ENCODE measurements at places on chromosomes 6 and 20. TPM values are rescaled to one million over a fixed set of nuclear protein-coding genes. Genes with fewer than 3 reads are reported as not detected.

DNA sequence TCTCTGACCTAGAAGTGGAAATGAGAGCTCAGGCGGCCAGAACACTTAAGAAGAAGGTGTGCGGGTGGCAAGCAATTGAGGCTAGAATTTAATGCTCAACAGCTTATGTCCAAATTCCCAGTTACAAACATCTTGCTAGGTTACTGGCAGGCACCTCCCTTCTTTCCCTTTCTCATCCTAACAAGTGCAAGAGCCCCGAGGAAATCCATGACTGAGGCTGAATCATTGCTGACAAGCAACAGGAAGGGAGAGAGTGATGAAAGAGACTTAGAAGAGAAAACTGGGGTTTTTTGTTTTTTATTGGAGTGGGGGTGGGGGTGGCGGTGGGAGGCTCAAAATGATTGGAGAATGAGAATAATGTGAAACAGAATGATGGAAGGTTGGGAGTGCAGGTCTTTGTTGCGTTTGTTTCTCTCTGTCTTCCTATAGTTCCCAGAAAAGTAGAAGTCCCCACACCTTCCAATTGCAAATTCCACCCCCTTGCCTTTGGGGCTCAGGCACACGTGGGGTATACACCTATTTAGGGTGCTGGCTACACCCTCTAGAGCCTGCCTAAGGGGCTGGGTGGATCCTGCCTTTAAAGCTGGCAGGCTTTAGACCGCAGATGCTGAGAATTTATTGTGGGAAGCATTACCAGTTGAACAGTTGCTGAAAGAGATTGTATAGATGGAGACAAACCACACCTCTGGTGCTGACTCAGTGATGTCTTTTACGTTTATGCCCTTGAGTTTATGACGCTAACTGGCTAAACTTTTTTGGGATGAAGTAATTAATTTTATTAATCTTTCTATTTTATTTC, 1.4 kb downstream of the FAM83B start:
- DNase-seq = peak; percentile 71

DNA sequence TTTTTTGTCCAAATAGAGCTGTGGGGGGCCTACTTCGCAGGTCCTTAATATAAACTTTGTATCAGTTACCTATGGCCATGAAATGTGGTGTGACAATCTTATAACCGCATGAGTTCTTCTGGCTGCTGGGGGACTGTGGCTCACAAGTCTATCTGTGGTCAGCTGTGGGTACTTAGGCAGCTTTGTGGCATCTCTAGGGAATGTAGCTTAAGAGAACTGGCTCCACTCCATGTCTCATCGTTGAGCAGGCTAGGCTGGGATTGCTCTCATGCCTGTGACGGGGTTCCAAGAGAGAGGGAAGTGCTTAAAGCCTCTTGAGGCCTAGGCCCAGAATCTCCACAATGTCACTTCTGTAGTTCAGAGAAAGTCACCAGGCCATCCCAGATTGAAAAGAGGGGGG, 140.5 kb downstream of the BTBD3 start:
- DNase-seq = peak; percentile 89

DNA sequence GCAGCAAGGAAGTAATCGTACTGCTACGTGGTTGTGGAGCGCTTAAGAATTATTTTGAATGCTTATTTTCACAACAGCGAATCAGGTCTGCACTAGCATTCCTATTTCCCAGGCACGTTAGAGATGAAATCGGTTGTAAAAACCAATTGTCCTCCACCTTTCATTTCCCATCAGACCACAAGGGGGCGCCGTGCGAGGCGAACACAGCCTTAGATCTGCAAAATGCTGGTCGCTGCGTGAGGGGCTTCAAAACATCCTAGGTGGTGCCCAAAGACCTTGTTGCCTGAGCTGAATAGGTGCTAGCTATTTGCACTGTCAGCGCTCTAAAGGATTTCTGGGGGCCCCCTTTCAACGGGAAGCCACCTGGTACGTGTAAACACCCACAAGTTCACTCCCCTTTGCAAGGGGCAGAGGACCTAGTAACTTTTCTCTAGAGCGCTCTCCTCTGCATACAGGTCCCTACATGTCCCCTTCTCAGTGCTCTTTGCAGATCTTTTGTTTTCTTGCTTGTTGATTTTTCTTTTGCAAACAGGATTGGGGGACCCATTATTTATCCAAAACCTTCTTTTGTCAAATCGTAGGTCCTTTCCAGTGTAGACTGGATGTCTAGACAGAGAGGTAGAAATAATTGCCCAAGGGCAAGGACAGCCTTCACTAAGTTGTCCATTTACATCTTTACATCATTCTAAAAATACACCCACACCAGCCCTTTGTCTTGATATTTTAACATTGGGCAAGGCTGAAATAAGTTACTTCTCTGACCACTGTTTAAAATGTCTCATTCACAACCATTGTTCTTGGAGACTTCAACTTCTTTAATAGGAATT, 59.8 kb downstream of the NEDD9 start:
- peak; percentile 56 for DNase-seq

GRCh38 chr6:155014670-155015300, 19.7 kb downstream of the TIAM2 start:
- peak; percentile 80 for DNase-seq

DNA sequence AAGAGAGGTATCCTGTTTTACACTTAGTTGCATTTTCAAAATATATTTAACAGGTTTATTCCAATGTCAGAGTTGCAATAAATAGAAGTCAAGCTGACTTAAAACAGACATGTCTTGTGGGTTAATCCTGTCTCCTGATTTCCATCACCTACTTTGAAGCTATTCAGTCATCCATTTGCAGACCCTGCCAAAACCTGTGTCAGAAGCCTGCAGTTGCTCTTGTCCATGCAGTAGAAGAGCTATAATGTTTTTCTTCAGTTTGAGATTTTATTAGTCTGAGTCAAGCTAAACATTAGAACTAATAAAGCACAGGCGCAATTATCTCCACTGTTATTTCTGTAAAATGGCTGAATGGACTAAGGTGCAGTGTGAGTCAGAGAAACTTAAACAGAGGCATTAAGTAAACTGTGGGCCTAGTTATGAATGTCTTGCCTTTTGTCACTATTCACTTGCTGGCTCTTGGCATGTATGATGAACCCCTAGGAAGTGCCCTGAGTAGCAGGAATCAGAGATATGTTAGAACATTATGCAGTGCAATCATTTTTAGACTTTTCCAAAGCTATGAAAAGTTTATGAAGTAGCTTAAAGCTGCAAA, 11.0 kb upstream of the HDGFL1 start:
- DNase-seq = peak; percentile 49

GRCh38 chr20:48716086-48716485, 111.7 kb downstream of the PREX1 start:
- no peak for DNase-seq

GRCh38 chr6:158323561-158323958, 11.3 kb downstream of the TULP4 start:
- DNase-seq = no peak

DNA sequence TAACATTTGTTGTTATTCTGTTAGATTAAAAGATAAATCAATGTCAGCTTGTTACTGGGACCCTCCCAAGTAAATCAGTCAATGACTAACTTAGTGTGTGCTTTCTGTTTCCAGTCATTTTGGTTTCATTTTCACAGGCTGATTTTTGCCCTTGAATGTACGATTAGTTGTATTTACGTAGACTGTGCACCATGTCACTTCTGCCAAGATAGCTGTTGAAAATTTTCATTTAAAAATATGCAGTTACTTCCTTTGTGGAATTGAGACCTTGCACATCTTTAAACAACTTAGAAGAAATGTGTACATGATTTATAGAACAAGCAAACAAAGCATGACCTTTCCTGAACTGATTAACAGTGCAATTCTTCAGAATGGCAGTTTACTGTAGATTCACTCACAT, 944.8 kb upstream of the CITED2 start:
- DNase-seq = peak; percentile 84

DNA sequence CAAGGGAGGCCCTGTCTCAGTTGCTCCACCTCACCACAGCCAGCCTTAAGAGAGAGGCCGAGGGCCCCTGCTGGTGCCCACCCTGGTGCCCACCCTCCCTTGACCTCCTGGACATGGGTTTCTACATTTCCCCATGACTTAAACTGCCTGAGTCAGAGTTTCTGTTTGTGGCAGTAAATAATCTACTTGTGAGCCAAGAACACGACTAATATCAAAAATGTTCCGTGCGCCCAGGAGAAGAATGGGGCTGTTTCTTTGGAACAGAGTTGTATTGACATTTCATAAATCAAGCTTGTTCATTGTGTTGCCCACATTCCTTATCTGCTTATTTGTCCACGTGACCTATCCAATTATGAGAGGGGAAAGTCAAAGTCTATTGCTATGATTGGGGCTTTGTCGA, 143.5 kb downstream of the ANKRD60 start:
- peak; percentile 47 for DNase-seq

DNA sequence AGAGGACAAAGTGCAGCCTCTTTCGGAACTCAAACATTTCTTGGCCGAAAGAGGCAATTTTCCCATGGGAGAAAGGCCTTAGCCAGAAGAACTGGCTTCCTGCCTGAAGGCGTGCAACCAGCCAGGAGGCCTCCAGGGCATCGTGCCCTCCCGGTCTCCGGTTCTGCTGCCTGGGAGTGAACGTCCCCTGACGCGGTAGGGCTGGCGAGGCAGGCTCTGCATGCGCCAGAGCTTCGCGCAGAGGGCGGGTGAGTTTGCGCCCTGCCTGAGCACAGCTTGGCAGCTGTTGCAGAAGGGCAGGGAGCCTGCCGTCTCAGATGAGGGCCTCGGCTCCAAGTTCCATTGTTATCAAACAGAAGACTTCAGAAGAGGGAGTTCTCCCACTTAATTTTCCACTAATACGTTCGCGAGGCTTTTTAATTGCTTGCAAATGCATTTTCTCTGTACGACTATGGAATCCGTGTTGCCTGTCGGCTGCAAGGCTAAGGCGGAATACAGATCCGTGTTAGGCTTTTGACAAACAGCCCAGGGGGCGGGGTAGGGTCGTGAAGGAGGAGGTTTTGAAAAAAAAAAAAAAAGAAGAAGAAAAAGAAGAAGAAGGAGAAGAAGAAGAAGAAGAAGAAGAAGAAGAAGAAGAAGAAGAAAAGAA, 5.5 kb upstream of the TFAP2D start:
- DNase-seq = no peak

DNA sequence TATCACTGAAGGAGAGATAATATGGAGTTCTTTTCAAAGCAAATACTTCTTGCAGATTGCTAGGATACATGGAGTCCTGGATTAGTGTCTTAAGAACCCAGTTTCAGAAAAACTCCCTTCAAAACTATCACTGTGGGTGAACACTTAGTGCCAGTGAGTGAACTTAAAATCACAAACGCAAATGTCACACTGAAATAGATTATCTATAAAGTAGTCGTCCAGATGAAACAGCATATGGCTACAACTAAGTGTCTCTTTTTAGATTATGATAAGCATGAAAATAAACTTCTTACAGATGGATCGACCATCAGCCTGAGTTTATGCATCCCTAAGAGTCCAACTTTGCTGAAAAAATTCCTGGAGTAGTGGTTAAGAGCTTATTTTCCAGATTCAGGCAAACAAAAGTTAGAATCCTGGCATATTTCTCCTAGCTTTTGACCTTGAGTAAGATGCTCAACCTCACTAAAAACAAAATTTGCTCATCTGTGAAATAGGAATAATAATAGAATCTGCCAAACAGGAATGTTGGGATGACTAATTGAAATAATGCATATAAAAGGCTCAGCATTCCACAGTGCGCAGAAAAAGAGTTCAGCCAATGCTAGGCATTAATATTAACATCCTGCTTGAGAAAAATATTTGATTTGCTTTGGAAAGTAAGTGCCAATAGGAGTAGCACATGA, 70.4 kb downstream of the DOK5 start:
- DNase-seq = no peak

DNA sequence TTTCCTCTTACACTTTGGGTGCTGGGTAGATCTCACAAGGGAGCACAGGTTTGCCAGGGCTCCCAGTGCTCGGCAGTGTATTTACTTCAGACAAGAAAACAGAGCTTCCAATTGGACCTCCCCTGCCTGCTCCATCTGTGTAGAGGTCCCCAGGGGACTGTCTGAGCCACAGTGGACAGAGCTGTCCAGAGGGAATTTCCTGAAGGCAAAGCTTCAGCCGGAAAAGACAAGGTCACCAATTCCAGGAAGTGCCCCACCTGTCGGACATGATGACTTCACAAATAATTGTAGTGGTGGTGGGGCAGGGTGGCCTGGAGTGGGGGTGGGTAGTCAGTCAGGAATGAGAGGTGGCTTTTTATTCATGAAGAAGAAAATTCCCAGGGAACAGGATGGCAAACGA, 18.6 kb downstream of the ADGRF5 start:
- DNase-seq = peak; percentile 24

- DNase-seq = no peak
These were observed 155.9 kb downstream of the NFATC2 start for GRCh38 chr20:51386586-51386985.

DNA sequence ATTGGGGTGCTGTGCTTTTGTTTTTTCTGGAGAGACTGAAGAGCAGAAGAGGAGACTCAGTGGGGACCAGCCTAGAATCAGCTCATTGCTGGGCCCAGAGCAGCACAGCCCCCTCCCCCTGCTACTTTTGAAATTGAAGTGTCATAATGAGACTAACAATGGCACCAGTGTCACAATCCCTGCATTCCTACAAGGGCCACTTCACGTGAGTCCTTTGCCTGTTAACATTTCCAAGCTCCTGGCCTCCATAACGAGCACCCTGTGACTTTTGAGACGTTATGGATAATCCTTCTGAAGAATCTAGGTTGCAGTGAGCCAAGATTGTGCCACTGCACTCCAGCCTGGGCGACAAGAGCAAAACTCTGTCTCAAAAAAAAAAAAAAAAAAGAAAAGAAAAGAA, 41.7 kb downstream of the CNBD2 start:
- no peak for DNase-seq

- DNase-seq = no peak
These were observed 77.5 kb upstream of the MRPS10 start for GRCh38 chr6:42295181-42295580.

DNA sequence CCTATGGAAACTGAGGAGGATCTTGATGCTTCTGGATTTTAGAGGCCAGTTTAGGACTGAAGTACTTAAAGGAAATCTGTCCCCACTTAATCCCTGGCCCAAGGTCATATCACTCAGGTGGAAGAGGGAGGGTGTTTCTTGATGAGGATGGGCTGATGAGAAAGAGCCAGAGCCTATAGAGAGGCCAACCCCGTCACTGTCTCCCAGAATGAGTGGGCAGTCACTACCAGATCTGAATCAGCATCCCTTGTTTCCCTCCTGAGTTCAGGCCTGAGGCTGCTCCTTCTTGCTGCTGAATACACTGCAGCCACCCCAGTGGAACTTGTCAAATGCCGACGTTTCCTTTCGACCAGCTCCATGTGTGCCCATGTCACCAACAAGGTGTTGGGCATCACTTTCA, 14.8 kb downstream of the ARMC12 start:
- no peak for DNase-seq

The SMPDL3A gene
- total RNA-seq = 3.1 TPM

The TUBB2A gene
- total RNA-seq = 327 TPM

The BPI gene
- 0.91 TPM for total RNA-seq

The WFDC10B gene
- total RNA-seq = not detected

The POM121L2 gene
- not detected for total RNA-seq

The SLC17A1 gene
- not detected for total RNA-seq

The MOG gene
- not detected for total RNA-seq

The IMPG1 gene
- not detected for total RNA-seq

The C4B gene
- 3.1 TPM for total RNA-seq

The CLVS2 gene
- not detected for total RNA-seq
